ENCODE measurements at places on chromosomes 5 and 9.
A peak's percentile ranks its signal among the peaks of the same experiment; 100 is the strongest.

GRCh38 chr5:15103130-15103529 lies 231.6 kb upstream of the ANKH start:
- no peak for DNase-seq

GRCh38 chr5:82815871-82816270 lies 261.3 kb downstream of the TMEM167A start:
- DNase-seq: no peak

DNA sequence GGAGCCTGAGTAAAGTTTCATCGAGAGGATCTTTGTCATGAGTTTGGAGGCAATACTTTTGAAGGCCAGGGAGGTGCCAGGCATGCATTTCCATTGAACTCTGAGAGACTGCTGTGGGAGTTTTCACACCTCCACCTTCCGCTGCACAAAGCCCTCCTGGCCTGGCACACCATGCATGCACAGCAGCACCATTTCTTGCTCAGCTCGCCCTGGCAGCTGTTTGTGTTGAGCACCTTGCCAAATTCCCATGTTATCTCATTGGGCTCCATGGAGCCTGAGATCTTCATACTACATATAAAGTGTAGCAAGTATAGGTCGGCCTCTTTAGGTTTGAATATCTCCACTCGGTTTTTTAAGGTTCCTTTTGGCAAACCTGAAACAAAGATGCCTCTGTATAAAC lies 125.7 kb upstream of the CLINT1 start:
- no peak for DNase-seq

- DNase-seq: no peak
These were observed 15.8 kb downstream of the CCDC152 start for GRCh38 chr5:42772265-42772993.

DNA sequence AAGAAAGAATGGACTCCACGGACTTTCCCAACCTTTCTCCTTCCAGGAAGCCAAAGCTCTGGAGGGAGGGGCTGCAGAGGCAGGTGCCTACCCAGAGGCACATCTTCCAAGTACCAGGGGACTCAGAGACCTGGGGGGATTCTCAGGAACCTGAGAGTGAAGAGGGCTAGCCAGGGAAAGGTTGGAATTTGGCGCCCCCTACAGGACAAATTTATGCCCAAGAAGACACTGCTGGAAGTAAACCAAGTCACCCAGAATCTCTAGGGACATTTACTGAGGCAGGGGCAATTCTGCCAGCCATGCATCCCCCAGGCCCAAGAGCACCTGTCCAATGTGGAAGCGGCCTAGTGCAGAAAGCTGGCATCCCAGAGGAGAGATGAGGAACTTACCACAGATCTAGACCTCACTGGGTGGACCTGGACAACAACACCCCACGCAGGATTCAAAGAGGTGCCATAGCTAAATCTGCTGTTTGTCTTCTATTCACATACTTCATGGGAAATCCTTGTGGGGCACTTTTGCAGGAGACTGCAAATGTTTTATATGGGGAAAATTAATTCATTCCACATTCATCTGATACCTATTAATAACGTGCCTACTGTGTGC lies 25.9 kb upstream of the IDNK start:
- peak; percentile 45 for DNase-seq

DNA sequence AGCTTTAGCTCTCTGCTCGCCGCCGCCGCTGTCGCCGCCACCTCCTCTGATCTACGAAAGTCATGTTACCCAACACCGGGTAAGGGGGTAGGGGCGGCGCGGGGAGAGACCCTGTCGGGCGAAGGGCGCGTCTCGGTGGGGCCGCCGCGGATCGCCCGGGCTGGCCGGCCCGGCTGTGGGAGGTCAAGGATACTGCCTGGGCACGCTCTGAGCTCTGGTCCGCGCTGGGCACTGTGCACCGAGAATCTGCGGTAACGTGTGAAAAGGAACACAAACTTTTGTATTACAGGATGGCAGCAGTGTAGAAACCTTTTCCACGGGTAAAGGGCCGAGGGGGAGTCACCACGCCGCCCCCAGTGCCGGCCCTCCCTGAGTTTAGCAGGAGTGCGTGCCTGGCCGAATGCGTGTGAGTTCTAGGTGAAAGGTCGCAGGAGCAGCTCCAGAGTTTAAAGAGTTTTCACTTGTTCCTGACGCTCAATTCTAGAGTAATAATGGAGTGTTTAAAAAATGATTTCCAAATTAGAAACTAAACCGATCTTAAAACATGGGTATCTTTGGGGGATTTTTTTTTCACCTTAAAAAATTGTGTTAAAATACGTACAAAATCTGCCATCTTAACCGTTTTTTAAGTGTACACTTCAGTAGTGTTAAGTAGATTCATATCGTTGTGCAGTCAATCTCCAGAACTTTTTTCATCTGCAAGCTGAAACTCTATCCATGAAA lies at the start of gene HSDL2:
TSS of gene HSDL2 (plus strand) at position 7 of the 723 bp plus-strand sequence. CDS start at position 63, 56 bp downstream.
- DNase-seq: no peak
